NCI-H510A treated with DMSO at 0.1 percent for 48 hours (cell line): ENCODE measurements at places on chromosomes 6 and 20.

GRCh38 chr6:66605971-66606370, 898.9 kb upstream of the EYS start:
- no peak for DNase-seq

GRCh38 chr6:148457843-148458159, 115.2 kb downstream of the SASH1 start:
- no peak for DNase-seq

- no peak for DNase-seq
Measured at GRCh38 chr6:169165561-169166300, 87.9 kb downstream of the THBS2 start.

DNA sequence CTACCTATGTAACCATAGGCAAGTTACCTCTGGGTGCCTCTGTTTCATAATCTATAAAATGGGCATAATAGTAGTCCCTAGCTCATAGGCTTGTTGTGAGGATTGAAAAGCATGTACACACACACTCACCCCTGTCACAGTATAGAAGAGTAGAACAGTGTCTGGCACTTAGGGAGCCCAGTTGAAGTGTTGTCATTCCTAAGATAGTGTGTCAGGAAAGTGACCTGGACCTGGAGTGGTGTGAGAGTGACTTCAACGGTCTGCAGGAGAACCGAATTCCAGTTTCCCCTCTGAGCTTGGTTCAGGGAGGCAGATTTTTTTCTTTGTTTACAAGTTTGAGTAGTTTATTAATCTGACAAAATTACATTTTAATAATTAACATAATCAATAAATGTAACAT, 229.9 kb upstream of the MAP3K7 start:
- no peak for DNase-seq

- DNase-seq = no peak
Measured at GRCh38 chr6:5622276-5623005, 361.1 kb downstream of the FARS2 start.

DNA sequence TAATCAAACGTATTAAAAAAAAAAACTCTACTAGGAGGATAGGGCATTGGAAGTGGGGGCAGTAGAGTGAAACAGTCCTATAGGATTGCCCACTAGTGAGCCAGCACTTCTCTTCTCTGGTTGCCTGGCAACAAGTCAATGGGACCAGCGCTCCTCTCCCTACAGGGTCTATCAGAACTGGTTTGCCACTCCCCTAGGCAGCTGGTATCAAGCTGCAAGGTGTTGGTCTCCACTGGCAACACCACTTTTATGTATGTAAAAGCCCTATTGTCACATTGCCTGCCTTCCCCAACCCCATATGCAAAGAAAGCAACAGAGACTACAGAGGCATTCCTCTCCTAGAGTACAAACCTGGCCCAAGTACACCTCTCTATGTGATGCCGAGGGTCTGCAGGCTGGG, 166.9 kb upstream of the MCHR2 start:
- DNase-seq = peak; percentile 33

- peak; percentile 15 for DNase-seq
Measured at GRCh38 chr6:138196122-138196738, 22.1 kb downstream of the PBOV1 start.

- no peak for DNase-seq
Measured at GRCh38 chr20:63167026-63167917, 48.7 kb downstream of the YTHDF1 start.

DNA sequence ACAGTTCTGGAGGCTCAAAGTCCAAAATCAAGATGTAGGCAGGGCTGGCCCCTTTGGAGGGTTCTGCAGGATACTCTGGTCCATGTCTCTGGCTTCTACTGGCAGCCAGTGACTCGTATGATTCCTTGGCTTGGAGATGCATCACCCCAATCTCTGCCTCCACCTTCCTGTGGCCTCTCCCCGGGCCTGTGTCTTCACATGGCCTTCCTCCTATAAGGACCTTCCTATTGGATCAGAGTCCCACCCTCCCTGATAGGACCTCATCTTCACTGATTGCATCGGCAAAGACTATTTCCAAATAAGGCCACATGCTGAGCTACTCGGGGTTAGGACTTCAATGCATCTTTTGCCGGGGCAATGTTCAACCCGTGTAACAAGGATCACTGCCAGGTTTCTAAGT, 509.0 kb downstream of the CD83 start:
- no peak for DNase-seq

- DNase-seq = no peak
Measured at GRCh38 chr6:158086504-158087223, 81.4 kb downstream of the SERAC1 start.

DNA sequence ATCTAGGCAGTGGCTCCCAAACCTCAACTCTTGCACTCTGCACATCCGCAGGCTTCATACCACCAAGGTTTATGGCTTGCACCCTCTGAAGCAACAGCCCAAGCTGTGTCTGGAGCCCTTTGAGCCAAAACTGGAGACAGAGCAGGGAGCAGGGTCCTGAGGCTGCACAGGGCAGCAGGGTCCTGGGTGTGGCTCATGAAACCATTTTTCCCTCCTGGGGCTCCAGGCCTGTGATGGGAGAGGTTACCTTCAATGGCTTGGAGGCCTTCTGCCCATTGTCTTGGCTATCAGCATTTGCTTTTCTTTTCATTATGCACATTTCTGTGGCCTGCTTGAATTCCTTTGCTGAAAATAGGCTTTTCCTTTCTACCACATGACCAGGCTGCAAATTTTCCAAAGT, 6.3 kb upstream of the FAM184A start:
- DNase-seq = no peak

DNA sequence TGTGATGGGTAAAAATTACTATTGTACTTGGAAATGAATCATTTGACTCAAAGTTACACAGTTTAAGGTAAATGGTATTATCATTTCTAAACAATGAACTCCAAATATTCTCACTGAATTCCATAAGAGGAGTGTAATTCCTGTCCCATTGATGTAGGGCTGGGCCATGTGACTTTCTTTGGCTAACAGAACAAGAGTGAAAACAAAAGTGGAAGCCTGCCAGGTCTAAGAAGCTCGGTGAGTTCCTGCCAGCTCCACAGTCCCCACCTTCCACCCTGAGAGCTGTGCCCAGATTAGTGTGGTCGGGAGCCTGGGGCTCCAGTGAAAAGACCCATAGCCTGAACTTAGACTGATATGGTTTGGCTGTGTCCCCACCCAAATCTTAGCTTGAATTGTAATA, 24.6 kb downstream of the TBXT start:
- DNase-seq = no peak

DNA sequence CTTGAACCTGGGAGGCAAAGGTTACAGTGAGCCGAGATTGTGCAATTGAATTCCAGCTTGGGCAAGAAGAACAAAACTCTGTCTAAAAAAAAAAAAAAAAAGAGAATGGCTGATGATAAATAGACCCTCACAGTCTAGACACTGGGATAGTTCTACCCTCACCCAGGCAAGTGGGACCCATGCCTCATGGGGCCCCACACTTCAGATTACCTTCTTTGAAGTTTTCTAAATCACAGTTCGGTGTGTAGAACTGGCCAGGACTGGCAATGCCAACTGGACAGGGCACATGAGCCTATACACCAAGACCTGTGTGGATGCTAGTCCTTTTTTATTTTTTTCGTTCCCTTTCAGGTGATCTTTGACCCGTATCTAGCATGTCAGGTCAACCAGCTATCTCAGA, 24.3 kb upstream of the VIP start:
- no peak for DNase-seq

DNA sequence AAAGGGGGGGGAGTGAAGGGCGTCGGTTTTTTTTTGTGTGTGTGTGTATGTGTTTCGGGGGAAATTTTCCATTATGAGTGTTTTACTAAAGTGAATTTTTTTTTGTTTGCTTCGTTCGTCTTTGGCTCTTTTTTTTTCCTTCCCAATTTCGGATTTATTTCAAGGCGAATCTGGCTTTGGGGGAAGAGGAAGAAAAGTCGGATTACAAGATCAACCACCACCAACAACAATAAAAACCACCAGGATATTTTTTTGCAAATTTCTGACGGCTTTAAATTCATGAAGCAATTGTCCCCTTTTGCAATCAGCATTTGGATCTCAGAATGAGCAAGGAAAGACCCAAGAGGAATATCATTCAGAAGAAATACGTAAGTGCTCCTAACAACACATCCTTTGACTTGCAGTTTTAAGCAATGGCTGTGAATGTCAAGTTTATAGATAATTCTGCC, 372 bp downstream of the JARID2 start:
- peak; percentile 18 for DNase-seq

- DNase-seq = no peak
Measured at GRCh38 chr20:62726716-62727583, 18.3 kb downstream of the NTSR1 start.

DNA sequence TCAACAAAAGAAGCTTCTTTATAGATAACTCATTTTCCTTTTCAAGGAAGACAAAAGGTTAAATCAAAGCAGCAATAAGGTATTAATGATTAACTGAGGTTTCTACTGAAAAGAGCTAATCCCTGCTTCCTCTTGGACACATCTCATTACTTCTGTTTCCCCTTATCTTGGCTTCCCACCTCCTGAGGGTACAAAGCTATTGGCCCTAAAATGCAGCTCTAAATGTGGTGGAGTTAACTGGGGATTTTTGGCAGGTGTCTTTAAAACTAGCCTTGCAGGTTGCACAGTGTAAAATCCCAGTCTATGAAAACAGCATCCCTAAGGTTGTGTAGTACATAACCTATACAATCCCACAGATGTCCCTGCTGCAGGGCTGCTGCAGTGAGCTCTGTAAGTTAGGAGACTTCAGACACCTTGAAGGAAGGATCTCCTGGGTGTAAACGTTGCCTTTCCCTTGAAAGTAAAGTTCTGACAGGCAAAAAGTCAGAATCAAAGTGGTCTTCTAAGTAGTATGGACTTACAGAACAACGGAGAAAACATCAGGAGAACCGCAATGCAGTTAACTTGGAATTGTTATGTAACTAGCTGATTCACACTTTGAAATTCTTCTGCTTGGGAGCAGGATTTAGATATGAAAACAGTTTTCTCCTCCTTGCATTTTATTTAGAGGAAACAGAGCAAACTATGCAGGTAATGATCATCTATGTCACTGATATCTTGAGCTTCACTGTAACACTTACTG, 71.7 kb upstream of the TRAF3IP2 start:
- DNase-seq = no peak

DNA sequence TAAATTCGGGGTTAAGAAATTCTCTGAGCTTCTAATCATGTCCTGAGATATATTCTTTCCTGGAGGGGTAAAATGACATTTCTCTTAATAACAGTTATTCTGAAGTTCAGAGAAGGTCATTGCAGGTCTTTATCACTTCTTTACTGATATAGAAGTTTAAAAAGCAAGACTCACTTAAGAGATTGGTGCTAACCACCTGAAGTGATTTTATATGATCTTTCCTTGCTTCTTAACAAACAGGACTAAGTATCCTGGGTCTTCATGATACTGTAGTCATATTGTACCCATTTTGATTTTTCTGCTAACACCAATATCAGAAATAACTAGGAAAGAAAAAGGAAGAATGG, 39.3 kb upstream of the PRDM1 start:
- DNase-seq = no peak

DNA sequence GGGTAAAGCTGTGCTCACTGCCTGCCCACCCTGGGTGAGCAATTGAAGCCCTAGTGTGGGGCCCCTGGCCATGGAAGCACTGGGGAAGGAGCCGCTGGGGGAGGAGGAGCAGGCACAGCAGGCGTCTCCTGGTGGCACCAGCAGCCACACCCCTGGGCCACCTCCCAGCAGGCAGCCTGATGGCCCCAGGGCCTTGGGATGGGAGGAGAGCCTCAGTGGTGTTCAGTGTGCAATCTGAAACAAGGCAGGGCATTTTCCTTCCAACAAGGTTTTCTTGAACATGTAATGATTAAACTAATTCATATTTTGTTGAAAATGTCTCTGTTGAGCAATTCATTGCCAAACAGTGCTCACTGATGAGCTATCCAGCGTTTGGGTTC, 151.0 kb downstream of the ZDHHC14 start:
- DNase-seq = no peak

DNA sequence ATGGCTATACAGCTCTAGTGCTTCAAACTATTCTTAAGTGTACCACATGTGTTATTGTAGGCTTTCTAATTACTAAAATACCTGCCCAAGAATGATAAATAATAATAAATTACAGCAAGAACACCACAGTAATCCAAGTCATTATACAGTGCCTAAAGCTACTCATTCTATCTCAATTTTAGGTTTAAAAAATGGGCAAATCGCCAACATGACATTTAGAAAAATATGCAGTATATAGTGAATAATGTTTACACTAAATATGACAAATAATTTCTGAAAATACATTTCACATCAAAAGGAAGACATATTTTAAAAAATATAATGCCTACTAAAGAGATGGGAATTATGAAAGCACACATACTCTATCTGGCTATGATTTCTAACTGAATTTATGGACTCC, 91.8 kb downstream of the MAN1A1 start:
- no peak for DNase-seq

DNA sequence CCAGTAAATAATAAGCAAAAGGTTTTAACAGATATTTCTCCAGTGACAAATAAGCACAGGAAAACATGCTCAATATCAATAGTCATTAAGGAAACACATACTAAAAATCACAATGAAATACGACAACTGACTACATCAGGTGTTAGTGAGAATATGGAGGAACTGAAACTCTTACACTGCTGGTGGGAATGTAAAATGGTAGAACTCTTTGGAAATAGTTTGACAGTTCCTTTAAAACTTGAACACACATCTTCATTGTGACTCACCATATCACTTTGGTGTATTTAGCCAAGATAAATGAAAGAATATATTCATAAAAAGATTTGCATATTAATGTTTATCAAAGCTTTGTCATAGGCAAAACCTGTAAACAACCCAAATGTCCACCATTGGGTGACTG, 11.3 kb upstream of the MAP3K5 start:
- no peak for DNase-seq
